ENCODE measurements at places on chromosomes 11 and 22.

- DNase-seq, result no peak
These were observed 392.2 kb downstream of the TBC1D22A start for GRCh38 chr22:47154621-47155081.

- no peak for DNase-seq
These were observed 119.4 kb upstream of the CLPB start for GRCh38 chr11:72553706-72554105.

- DNase-seq, result no peak
These were observed 25.9 kb downstream of the CAT start for GRCh38 chr11:34464591-34465051.

DNA sequence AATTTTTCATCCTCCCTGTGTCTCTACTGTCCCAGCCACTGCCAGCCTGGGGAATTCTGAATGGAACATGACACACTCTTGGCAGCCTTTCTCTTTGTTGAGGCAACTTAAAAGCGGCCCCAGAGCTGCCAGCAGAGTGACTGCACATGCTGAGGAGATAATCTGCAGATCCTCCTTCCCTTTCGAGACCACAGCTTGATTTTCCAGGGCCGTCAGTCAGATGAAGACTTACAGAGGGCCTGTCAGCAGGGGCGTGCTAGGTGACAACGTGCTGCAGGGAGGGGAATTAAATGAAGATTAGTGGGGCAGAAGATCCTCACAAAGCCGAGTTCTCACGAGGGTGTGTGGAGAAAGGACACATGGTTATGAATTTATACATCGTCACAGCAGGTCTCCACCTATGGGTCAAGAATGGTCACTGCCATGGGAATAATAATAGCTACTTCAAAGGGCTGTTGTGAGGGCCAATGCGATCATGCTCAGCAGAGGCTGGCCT lies 193.5 kb upstream of the PITPNB start:
- DNase-seq, result no peak

DNA sequence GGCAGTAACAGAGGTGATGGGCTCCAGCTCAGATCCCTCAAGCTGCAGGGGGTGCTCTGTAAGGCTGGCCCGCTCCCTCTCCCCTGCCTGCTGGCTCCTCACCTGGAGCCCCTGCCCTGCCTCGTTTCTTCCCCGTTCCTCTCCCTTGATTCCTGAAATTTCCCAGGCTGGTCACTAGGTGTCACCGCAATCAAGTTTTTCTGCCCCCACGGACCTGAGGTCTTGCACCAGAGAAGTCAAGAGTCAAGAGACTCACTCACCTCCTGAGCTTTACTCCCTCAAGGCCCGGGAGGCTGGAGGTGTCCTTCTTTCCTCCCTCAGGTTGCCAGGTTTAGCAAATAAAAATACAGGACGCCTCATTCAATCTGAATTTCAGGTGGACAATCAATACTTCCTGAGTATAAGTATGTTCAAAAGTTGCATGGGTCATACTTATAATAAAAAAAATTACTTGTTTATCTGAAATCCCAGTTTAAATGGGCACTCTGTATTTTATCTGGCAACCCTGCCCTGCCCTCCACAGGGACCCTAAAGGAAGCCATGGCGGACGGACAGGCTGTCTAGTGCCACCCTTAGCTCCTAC lies 69.2 kb downstream of the SCUBE1 start:
- DNase-seq, result no peak

DNA sequence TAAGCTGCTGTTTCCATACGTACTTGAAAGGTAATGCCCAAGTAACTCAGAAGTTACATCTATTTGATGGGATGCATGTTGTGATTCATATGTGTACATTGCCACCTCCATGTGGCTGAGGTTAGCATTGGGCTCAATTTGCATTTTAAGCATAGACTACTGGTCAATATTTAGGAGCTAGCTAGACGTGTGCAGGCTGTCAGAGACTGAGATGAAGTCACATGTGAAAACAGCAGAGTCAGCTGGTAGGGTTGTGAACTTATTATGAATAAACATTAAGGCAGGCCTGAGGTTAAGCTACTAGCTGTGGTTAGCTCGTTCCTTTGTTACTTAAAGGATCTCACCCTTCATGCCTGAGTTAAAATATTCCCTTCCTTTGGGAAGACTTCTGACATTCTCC lies 114.5 kb upstream of the MTNR1B start:
- no peak for DNase-seq

DNA sequence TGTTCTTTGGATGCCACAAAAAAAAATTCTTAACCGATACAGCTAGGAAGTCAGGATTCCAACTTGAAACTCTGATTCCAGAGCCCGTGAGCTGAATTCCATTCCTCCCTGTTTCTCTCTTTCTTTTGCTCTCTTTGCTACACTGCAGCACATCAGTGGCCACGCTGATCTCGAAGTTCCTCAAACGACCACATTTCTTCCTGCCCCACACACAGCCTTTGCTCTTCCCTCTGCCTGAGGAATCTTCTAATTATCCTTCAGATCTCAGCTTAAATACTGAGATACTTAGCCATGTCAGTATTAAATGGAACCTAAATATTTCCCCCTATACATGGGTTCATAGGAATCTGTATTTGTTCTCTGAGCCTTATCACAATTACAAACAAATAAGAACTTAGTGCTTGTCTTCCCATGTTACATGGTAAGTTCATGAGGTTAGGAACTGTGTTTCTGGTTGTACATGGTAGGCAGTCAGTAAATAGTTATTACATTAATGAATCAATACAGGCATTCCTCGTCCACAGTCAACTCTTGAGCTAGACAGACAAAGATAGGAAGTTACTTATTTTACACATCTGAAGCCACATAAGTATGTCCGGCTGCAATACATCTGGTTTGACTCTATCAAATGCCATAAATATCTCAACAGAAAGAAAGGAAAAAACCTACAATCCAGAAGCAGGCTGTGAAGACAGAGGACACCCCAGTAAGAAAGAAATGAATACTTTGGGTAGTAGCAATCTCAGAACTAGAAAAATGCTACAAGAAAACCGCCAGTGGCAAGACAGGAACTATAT lies 86.6 kb downstream of the MAML2 start:
- no peak for DNase-seq

DNA sequence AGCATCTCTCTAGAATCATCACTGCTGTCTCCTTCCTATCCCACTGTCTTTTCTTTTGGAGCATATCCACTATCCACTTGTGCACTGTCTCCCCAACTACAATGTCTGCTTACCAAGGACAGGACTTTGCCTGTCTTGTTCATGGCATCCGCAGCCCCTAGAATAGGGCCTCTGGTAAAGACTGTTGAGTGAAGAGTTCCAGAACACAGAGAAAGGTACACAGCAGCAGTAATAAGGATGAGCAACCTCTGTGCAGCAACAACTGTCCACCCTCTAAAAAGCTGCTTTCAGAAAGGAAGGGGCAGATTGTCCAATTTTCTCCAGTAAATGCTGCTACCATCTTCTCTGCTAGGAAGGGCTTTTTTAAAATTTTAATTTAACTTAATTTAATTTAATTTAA lies 25.5 kb upstream of the BIRC3 start:
- no peak for DNase-seq

GRCh38 chr11:58685973-58686722 lies 45.6 kb downstream of the GLYAT start:
- no peak for DNase-seq

DNA sequence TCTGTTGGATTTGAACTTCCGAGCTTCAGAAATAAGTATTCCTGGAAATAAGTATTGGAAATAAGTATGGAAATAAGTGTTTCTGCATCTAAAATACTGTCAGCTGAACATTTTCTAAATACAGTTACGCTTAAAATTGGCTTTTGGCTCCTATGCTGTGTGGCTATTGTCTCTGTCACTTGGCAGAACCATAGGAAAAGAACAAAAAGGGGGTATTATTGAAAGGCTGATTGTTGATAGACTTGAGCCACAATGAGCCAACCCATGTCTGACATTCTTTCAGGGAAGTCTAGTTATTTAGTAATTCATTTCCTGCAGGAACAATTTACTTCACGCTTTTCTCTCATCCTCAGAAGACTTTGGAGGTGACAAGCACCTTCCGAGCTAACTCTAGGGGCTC lies 32.5 kb upstream of the LARGE1 start:
- no peak for DNase-seq

- DNase-seq, result peak; percentile 76
These were observed 4.5 kb upstream of the BCL9L start for GRCh38 chr11:118930094-118930712.

- DNase-seq, result no peak
These were observed 69.7 kb upstream of the CDON start for GRCh38 chr11:126132319-126132718.

DNA sequence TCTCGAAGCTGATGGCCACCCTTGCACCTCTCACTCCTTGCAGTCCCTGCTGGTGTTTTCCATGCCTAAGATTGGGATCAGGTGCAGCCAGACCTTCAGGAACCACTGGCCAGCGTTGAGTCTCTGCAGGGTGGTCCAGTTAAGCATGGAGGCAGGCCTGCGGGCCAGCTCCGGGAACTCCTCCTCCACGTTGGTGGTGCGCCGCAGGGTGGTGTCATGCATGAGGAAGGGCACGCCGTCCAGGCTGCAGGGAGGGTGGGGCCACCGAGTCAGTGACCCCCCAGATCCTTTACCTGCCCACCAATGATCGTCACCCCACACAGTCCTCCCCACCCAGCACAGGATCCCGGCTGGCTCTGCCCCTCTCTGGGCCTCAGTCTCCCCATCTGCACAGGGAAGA lies 10.0 kb upstream of the KLHL35 start:
- DNase-seq, result no peak

DNA sequence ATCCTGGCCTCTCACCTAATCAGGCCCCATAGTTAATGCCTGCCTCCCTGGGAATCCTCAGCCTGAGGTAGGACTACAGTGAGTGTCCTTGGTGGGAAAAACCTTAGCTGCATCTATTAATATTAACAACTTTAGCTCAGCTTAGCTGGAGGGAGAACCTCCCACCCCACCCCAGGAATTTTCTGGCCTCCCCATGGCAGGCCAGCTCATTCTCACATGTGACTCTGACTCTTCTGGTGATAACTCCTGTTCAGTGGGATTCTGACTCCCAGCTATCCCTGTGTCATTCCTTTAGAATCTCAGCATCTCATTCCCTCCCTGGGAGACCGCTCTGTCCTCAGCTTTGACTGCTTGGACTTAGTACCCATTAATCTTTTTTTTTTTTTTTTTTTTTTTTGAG lies 14.5 kb downstream of the ART5 start:
- no peak for DNase-seq

- peak; percentile 65 for DNase-seq
These were observed 89.8 kb upstream of the PARVA start for GRCh38 chr11:12287374-12288211.

DNA sequence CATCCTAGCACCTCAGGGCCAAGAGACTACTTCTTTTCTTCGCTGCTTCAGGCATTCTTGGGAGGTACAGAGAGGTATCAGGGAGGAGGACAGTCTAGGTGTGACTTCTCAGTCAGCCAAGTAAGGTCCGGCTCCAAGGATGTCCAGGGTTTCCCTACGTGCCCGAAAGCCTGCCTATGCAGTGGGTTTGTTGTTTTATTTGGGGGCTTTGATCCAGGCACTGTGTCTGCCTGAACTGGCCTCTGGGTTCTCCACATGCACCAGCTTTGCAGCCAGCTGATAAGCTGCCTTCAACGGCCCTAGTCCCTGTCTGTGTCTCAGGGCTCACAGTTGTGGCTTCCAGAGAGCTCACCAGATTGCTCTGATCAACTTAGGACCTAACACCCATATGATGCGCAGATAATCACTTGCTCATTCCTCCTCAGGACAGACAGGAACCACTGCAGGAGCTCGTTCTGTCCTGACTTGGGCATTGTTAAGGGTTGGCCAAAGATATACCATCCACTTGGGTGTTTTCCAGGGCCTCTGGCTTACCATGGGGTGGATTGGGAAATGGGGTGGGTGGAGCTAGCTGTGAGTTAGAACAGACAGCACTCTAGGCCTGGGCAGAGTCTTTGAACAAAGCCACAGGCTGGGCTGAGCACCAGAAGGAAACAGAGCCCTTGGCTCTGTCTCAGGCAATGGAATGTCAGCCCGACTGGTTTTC lies 45.5 kb upstream of the CRYBB3 start:
- DNase-seq, result no peak

- DNase-seq, result no peak
These were observed 139.6 kb downstream of the TRPC6 start for GRCh38 chr11:101444164-101444563.

DNA sequence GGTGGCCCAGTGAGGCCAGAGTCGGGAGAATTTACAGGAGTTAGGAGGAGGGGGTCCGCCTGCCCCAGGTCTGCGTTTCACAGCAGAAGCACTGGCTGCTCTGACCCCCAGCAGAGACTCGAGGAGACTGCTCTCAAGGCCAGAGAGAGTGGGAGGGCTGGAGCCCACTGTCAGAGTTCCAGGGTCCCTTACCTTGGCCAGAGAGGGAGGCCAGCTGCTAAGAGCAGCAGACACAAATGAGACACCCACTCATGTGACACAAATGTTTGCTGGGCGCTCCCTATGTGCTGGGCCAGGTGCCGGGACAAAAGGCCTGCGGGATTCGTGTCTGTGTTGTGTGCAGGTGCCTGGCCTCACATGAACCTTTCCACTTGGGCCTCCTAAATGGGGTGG lies 2.8 kb upstream of the TNFRSF13C start:
- DNase-seq, result peak; percentile 58

GRCh38 chr11:121931748-121932352 lies 184.2 kb downstream of the BLID start:
- DNase-seq, result no peak

GRCh38 chr11:119404872-119405271 lies 18.1 kb downstream of the THY1 start:
- DNase-seq, result no peak

DNA sequence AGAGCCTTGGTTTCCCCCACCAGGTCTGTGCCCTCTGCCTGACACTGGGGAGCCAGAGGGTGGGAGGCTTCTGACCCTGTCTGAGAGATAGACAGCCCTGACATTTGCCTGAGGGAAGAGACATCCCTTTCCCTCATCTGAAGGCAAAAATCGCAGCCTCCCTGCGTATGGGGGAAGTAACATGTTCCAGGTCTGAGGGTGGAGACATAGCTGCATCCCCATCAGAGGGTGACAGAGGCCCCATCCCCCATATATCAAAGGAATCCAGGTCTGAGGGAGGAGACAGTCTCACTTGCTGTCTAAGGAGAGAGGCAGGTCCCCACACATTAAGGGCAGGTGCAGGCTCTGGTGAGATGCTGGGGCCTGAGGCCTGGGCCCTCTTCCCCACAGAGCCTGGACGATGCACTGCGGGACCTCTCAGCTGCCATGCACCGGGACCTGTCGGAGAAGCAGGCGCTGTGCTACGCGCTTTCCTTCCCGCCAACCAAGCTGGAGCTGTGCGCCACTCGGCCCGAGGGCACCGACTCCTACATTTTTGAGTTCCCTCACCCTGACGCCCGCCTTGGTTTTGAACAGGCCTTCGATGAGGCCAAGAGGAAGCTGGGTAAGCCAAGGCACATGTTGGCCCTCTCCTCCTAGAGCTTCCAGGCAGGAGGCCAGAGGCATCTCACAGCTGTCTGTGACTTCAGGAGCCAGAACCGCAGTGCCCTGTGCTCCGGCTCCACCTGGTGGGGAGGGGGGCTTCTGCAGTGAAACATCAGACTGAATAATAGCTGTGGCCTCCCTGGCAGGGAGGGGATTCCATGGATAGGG lies 16.1 kb upstream of the RELT start:
- no peak for DNase-seq

GRCh38 chr11:64181506-64182411 lies 4.2 kb upstream of the STIP1 start:
- DNase-seq, result no peak

All from NCI-H1092 (cell line).